ENCODE measurements at places on chromosomes 13 and 19.

GRCh38 chr13:45368571-45368970 is 27.6 kb upstream of the TPT1 start:
- no peak for DNase-seq

DNA sequence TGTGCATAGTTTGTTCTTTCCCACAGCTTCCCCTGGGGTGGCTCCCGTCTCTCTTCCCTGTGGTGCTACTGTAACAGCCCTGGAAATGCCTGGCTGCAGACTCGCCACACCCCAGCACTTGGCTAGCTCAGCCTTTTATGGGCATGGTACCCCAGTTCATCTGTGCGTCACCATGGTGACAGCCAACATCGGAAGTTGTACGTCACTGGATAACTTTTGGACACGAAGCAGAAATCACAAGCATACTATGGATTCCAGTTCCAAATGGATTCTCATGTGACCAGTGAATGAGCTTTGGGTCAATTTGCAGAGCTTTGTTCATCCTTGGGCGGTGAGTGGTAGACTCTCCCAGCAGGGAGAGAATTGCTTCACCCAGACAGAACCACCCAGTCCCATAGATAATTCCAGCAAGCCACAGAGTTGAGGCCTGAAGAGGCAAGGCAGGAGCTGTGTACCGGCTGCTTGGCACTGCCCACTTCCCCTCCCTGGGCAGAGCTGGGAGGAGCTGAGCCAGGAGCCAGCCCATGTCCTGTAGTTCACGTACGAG is 54.4 kb downstream of the COL4A2 start:
- no peak for DNase-seq

GRCh38 chr13:26310003-26310402 is 56.1 kb downstream of the CDK8 start:
- DNase-seq, result no peak

GRCh38 chr19:37955986-37956385 is 49.0 kb downstream of the SIPA1L3 start:
- no peak for DNase-seq

- no peak for DNase-seq
Measured at GRCh38 chr13:103516015-103516795, 450.0 kb upstream of the SLC10A2 start.

- no peak for DNase-seq
Measured at GRCh38 chr19:30966486-30966885, 382.8 kb downstream of the TSHZ3 start.

- DNase-seq, result no peak
Measured at GRCh38 chr19:39160523-39160861, 34.9 kb downstream of the PAK4 start.

GRCh38 chr13:40228496-40228895 is 437.9 kb downstream of the FOXO1 start:
- no peak for DNase-seq

- DNase-seq, result no peak
Measured at GRCh38 chr19:13856497-13856896, 20.4 kb upstream of the NANOS3 start.

- DNase-seq, result peak; percentile 89
Measured at GRCh38 chr13:52921194-52921593, 72.8 kb upstream of the PCDH8 start.

- DNase-seq, result no peak
Measured at GRCh38 chr19:27975419-27976005, 1237.4 kb downstream of the UQCRFS1 start.

DNA sequence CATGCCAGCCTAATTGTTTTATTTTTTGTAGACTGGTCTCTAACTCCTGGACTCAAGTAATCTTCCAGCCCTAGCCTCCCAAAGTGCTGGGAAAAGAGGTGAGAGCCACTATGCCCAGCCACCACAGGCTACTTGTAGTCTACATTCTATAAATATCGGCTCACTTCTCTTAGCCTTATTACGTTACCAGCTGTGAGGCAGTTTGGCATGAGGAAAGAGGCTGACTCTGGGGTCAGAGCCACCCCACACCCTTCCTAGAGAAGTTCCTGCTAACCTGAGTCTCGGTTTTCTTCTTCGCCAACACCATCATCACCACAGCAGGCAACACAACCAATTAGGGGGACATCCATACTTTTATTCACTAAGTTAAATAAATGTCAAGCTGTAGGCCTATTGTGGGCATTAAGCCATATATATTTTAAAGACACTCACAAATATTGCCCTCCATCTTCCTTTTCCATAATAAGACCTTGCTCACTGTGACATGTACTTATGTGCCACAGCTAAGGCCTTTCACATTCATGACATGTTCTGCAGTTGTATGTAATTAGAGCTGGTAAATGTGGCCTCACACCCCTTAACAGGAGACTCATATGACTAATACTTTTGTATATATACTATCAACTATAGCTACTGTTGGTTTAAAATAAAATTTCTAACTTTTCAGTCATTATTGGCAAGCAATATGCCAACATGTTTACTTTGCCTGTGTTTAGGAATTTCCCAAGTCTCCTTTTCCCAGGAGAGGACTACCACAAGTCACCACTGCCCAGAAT is 5.7 kb downstream of the SLC25A30 start:
- no peak for DNase-seq

- peak; percentile 62 for DNase-seq
Measured at GRCh38 chr19:917323-918151, at the start of gene KISS1R. Gene KISS1R (plus strand): TSS chr19:917333. CDS start chr19:917503, 170 bp downstream.

DNA sequence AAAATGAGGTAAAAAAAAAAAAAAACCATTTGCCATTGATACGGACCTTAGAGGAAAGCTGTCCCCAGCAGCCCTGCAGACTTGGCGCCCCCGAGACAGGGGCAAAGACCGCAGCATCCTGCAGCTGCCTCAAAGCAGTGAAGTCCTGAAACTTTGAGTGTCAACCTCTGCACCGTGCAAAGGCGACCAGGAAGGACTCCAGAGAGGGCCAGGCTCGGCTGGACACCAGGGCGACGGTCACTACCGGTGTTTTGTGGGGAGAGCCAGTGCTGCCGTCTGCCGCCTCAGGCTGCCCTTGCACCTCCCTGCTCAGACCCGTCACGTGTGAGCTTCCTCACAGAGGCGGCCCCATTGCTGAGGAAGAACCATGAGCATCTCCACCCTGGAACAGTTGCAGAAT is 146.7 kb upstream of the SPACA7 start:
- no peak for DNase-seq
